Peyer's patch (tissue), 4 donors: ENCODE measurements at places on chromosomes 3 and 15. TPM values are rescaled to one million over a fixed set of nuclear protein-coding genes. Genes with fewer than 3 reads are reported as not detected.

The DPPA4 gene
- not detected for total RNA-seq

The GBE1 gene
- total RNA-seq, result 31.4 TPM

The ADAMTS17 gene
- 15.1 TPM for total RNA-seq

The PHLDB2 gene
- 6.0 TPM for total RNA-seq

The ANKRD63 gene
- total RNA-seq, result not detected

The MKRN2OS gene
- total RNA-seq, result 17.2 TPM

The SLC51B gene
- 4.1 TPM for total RNA-seq

The STRIT1 gene
- not detected for total RNA-seq

The MFGE8 gene
- total RNA-seq, result 156 TPM

The PLAAT1 gene
- not detected for total RNA-seq

The NME9 gene
- total RNA-seq, result not detected

The SLCO2A1 gene
- total RNA-seq, result 22.5 TPM

The ESYT3 gene
- 0.66 TPM for total RNA-seq

The LRTM1 gene
- not detected for total RNA-seq

The SAMMSON gene
- not detected for total RNA-seq

The HCLS1 gene
- total RNA-seq, result 161 TPM

The KNG1 gene
- not detected for total RNA-seq

The CHRD gene
- total RNA-seq, result 3.7 TPM

The SNTN gene
- total RNA-seq, result not detected

The CCR9 gene
- 4.4 TPM for total RNA-seq

The DUOX2 gene
- total RNA-seq, result 0.54 TPM

The CRYGS gene
- 12.3 TPM for total RNA-seq

The PLA2G4E gene
- 1.5 TPM for total RNA-seq

The LCMT2 gene
- total RNA-seq, result 4.1 TPM

The GP9 gene
- total RNA-seq, result not detected

The DAPK2 gene
- total RNA-seq, result 64.6 TPM

The SERINC4 gene
- total RNA-seq, result not detected

The FHIT gene
- total RNA-seq, result 3.5 TPM

The GRM2 gene
- total RNA-seq, result not detected
